Epithelial cell of umbilical artery (primary cell): ENCODE measurements at places on chromosomes 16 and 17. TPM values are rescaled to one million over a fixed set of nuclear protein-coding genes. Genes with fewer than 3 reads are reported as not detected.

CRYM gene
- total RNA-seq: not detected in 2 replicates

PDF gene
- total RNA-seq: 17.2 and 28.0 TPM in 2 replicates

GRB7 gene
- not detected in 2 replicates for total RNA-seq

C1QL1 gene
- total RNA-seq: under 0.01 TPM in 1 of 2 replicates, not detected in the other

SCO1 gene
- total RNA-seq: 22.4 and 30.7 TPM in 2 replicates

CASKIN1 gene
- total RNA-seq: 0.32 TPM in 1 of 2 replicates, not detected in the other

IGF2BP1 gene
- 9.4 and 10.0 TPM in 2 replicates for total RNA-seq

GP2 gene
- not detected in 2 replicates for total RNA-seq

ASIC2 gene
- under 0.01 TPM in 1 of 2 replicates, not detected in the other for total RNA-seq

HSD11B2 gene
- total RNA-seq: 0.65 TPM in 1 of 2 replicates, not detected in the other

CCDC144A gene
- 4.3 and 5.5 TPM in 2 replicates for total RNA-seq

NKD1 gene
- under 0.01 TPM in 2 replicates for total RNA-seq

KRTAP9-2 gene
- total RNA-seq: not detected in 2 replicates

MFSD6L gene
- not detected in 2 replicates for total RNA-seq

STAC2 gene
- total RNA-seq: not detected in 2 replicates

GPR179 gene
- total RNA-seq: not detected in 2 replicates

HOXB7 gene
- total RNA-seq: 8.4 and 13.8 TPM in 2 replicates

KRTAP9-6 gene
- not detected in 2 replicates for total RNA-seq

CRYBA1 gene
- total RNA-seq: not detected in 2 replicates

TMC5 gene
- total RNA-seq: not detected in 2 replicates

SLC38A8 gene
- not detected in 2 replicates for total RNA-seq

LRRC37A gene
- 1.1 and 1.6 TPM in 2 replicates for total RNA-seq

TLCD3B gene
- total RNA-seq: 0.32 TPM in 1 of 2 replicates, not detected in the other

IFT20 gene
- total RNA-seq: 72.3 and 84.1 TPM in 2 replicates

KRT28 gene
- total RNA-seq: not detected in 2 replicates

LITAFD gene
- not detected in 2 replicates for total RNA-seq

SYT17 gene
- 0.91 and 4.2 TPM in 2 replicates for total RNA-seq

RPH3AL gene
- total RNA-seq: 4.6 and 6.8 TPM in 2 replicates

TBC1D3H gene
- not detected in 2 replicates for total RNA-seq

SRL gene
- under 0.01 and 0.15 TPM in 2 replicates for total RNA-seq

PRSS33 gene
- total RNA-seq: not detected in 2 replicates

RUNDC3A gene
- total RNA-seq: 0.32 TPM in 1 of 2 replicates, not detected in the other

KCTD11 gene
- 1.9 and 2.9 TPM in 2 replicates for total RNA-seq

HAS3 gene
- 0.32 and 1.1 TPM in 2 replicates for total RNA-seq

CCL4L2 gene
- total RNA-seq: not detected in 2 replicates

IL17C gene
- not detected in 2 replicates for total RNA-seq

FNDC8 gene
- not detected in 2 replicates for total RNA-seq

CA4 gene
- not detected in 2 replicates for total RNA-seq

EIF5A gene
- total RNA-seq: 761 and 967 TPM in 2 replicates

ANKFN1 gene
- 0.97 and 1.2 TPM in 2 replicates for total RNA-seq

CDK3 gene
- 0.46 TPM in 1 of 2 replicates, not detected in the other for total RNA-seq

CA5A gene
- not detected in 2 replicates for total RNA-seq

FBXW10 gene
- total RNA-seq: not detected in 2 replicates

BAHCC1 gene
- total RNA-seq: 1.7 and 3.9 TPM in 2 replicates

MFAP4 gene
- total RNA-seq: under 0.01 and 0.30 TPM in 2 replicates

GNG13 gene
- not detected in 2 replicates for total RNA-seq

DNAAF8 gene
- 0.32 and 0.46 TPM in 2 replicates for total RNA-seq

TBC1D3C gene
- 0.32 TPM in 1 of 2 replicates, not detected in the other for total RNA-seq

NUBP1 gene
- 25.0 and 29.0 TPM in 2 replicates for total RNA-seq

TPSG1 gene
- not detected in 2 replicates for total RNA-seq

ZNF778 gene
- 10.8 and 19.8 TPM in 2 replicates for total RNA-seq

CDC27 gene
- 115 and 128 TPM in 2 replicates for total RNA-seq

HOXB9 gene
- total RNA-seq: 0.32 and 0.76 TPM in 2 replicates

ARHGDIG gene
- total RNA-seq: 0.61 and 4.2 TPM in 2 replicates

ESRP2 gene
- 0.15 and 0.97 TPM in 2 replicates for total RNA-seq

FBXO39 gene
- 0.61 and 3.2 TPM in 2 replicates for total RNA-seq

MAPT gene
- total RNA-seq: under 0.01 TPM in 1 of 2 replicates, not detected in the other
